ENCODE measurements at places on chromosomes 2 and 18.

- DNase-seq: no peak
These were observed 77.4 kb downstream of the CUL3 start for GRCh38 chr2:224507789-224508188.

DNA sequence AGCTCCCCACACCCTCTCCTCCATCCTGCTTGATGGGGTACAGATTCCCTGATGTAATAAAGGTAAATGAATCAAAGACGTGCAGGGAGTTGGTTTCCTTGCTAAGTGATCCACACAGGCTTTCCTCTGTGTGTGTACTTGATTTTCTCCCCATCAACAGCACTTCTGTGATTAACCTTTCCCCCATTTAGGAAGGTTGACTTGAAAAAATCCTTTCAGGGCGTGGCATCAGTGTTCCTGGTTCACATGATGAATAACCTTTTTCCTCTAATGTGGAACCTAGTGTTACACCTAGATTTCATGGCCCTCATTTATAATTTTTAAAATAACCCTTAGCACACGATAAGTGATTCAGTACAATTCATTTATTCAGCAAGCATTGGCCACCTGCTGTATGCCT lies 115.0 kb downstream of the ICA1L start:
- DNase-seq: no peak

- DNase-seq: no peak
These were observed 181.6 kb downstream of the AFF3 start for GRCh38 chr2:99960790-99961189.

GRCh38 chr2:14621114-14621513 lies 11.4 kb upstream of the LRATD1 start:
- DNase-seq: no peak

- DNase-seq: no peak
These were observed 76.9 kb downstream of the MYO1B start for GRCh38 chr2:191321861-191322662.

GRCh38 chr2:1707771-1708418 lies 36.4 kb downstream of the PXDN start:
- peak; percentile 86 for DNase-seq

- DNase-seq: no peak
These were observed 570.8 kb downstream of the CCDC85A start for GRCh38 chr2:56754627-56755026.

DNA sequence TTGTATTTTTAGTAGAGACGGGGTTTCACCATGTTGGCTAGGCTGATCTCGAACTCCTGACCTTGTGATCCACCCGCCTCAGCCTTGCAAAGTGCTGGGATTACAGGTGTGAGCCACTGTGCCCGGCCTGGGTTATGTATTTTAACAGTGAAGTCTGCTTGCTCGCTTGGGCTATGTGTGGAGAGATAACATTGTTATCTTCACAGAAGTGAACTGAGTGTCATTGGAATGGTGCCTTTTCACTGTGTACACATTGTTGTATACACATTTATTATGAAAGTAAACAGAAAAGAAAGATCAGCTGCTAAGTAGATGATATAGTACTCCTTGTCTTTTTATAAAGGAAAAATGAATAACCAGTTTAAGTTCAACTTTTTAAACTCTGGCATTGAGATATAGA lies 30.4 kb downstream of the RNF138 start:
- DNase-seq: no peak

GRCh38 chr2:58072102-58072501 lies 25.5 kb downstream of the VRK2 start:
- no peak for DNase-seq

DNA sequence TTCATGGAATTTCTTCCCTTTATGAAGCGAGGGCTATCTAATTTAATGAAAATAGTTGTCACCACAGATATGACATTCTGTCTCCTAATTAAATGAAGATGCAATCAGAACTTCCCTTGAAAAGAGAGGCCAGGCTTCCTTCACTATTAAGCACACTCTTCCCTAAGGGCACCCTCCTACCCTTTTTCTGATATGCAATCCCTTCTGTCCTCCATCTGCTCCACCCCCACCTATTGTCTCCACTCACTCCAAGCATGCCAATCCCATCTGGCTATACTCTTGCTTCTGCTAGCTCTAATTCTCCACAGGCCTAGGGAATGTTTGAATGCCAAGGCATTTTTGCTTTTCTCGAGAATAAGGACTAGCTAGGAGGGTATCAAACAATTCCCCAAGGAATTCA lies 818.4 kb upstream of the FSHR start:
- no peak for DNase-seq

DNA sequence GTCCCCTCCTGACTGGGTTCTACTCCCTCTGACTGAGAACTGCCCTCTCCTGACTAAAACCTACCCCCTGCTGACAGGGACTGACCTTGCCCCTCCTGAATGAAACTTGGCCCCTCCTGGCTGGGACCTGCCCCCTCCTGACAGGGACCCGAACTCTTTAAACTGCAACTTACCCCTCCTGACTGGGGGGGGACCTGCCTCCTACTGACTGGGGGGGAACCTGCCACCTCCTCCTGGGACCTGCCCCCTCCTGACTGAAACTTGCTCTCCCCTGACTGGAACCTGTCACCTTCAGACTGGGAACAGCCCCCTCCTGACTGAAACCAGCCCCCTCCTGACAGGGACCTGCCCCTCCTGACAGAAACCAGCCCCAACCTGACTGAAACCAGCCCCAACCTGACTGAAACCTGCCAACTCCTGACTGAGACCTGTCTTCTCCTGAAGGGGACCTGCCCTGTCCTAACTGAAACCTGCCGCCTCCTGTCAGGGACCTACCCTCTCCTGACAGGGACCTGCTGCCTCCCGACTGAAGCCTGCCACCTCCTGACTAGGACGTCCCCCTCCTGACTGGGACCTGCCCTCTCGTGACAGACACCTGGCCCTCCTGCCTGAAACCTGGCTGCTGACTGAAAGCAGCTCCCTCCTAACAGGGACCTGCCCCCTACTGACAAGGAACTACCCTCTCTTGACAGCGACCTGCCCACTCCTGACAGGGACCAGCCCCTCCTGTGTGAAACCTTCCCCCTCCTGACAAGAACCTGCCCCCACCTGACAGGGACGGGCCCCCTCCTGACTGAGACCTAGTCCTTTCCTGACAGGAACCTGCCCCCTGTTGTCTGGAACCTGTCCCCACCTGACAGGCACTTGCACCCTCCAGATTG lies 87.1 kb downstream of the PXDN start:
- DNase-seq: peak; percentile 56

DNA sequence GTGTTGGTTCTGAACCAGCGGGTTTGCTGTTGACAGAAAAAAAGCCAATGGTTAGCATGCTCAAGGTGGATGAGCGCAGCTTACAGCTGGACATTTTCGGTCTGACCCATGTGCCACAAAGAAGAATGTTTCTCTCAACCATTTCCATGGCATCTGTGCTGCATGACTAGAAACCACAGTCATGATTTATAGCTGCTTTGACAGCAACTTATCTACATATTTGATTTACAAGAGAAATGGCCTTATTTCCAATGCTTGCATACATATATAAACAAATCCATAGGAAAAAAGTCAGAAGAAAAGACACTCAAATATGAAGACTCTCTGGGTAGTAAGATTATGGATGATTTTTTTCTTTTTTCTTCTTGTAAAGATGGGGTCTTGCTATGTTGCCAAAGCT lies 98.2 kb downstream of the DYNC1I2 start:
- no peak for DNase-seq

GRCh38 chr2:211270257-211270656 lies 713.9 kb downstream of the CPS1 start:
- DNase-seq: no peak

GRCh38 chr2:203327582-203327900 lies 653 bp upstream of the ABI2 start:
- no peak for DNase-seq

- no peak for DNase-seq
These were observed 193.8 kb upstream of the OSR1 start for GRCh38 chr2:19552270-19552669.

DNA sequence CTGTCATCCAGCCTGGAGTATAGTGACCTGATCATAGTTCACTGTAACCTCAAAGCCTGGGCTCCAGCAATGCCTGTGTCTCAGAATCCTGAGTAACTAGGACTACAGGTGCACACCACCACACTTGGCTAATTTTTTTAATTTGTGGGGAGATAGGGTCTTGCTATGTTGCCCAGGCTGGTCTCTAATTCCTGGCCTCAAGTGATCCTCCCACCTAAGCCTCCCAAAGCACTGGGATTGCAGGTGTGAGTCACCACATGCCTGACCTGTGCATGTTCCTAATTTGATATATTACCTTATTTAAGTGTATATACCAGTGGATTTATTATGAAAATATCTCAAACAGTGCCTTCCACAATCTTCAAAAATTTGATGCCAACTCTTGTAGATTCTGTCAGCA lies 123.6 kb upstream of the XIRP2 start:
- DNase-seq: no peak

- no peak for DNase-seq
These were observed 3.4 kb upstream of the YIPF4 start for GRCh38 chr2:32274289-32274688.

DNA sequence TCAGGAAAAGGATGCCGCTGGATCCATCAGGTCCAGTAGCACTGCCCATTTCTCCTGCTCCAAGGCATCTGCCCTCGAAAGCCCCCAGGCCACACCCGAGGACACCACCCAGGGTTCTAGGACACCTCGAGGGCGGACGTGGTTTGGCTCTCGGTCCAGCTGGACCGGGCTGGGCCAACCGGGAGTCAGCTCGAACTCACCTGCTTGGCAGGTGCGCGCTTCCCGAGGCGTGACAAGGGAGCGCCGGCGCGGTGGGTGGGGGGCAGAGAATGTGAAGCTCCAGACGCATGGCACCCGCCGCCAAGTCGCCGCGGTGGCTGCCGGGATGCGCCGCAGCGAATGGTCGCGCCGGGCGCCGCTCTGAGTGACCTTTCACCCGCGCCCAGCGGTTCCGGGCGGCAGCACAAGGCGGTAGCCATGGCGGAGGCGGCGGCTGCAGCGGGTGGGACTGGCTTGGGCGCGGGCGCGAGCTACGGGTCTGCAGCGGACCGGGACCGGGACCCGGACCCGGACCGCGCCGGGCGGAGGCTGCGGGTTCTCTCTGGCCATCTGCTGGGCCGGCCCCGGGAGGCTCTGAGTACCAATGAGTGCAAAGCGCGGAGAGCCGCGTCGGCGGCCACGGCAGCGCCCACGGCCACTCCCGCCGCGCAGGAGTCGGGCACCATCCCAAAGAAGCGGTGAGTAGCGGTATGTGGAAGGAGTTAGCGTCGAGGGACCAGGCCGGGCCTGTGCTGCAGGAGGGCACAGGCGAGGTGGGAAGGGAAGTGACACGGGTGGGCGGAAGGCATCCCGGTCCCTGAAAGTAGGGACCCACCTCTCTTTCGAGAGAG lies at the start of gene AGPS:
AGPS (plus strand) TSS at position 401 of the 830 bp plus-strand sequence; CDS start at position 418, 17 bp downstream.
- DNase-seq: peak; percentile 80

DNA sequence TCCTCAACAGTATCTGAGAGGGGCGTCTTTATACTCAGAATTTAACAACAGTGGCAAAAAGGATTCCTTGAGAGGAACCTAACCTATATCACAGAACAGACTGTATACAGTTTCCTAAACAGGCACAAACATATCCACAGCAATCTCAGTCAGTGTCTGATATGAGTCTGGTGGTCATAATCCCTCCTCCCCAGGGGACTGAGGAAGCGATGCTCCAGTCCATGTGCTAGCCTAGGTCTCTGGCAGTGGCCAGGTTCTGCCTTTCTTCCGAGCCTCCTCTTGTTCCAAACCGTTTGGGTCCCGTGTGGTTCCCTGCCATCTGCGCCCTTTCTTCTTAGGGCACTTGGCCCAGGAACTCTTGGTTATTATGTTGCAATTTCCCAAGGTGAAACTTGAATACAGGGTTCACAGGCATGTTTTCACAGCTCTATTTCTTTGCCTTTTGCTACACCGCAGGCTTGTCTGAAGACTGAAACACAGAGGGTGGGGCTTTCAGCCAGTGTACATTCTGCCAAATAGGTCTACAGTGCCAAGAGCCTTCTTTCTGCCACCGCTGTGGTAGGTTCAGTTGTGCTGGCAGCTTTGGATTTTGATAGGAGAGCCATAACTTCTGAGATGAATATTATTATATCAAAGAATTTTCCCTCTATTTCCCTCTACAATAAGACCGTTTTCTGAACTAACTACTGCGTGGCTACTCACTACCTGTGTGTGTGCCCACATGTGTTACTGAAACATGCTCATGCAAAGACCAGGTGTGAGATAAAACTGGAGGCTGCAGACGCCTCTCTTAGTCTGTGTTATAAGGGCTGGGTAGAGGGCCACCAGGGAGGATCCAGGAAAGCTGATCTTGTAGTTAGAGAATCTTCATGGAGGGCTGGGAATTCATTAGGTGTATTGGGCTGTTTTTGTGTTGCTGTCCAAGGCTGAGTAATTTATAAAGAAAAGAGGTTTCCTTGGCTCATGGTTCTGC lies 75.0 kb upstream of the HAAO start:
- peak; percentile 38 for DNase-seq

- no peak for DNase-seq
These were observed 4.2 kb upstream of the SIX2 start for GRCh38 chr2:45013229-45014015.

DNA sequence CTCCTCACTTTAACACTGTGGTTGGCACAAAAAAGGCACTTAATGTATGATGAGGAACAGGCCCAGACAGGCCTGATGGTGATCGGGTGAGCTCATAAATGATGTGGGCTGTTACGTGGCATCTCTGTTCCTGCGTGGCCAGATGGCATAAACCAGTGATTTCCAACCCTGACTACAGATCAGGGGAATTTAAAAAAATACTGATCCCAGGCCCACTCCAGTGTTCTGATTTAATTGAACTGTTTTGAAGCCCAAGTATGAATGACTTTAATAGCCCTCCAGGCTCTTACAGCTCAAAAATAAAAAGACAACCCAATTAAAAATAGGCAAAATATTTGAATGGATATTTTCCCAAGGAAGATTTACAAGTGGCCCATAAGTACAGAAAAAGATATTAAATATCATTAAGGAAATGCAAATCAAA lies 48.2 kb downstream of the LIPG start:
- no peak for DNase-seq

- DNase-seq: no peak
These were observed 194.1 kb downstream of the ANAPC1 start for GRCh38 chr2:111689941-111690340.

GRCh38 chr2:74708883-74709282 lies 54.8 kb downstream of the SEMA4F start:
- no peak for DNase-seq

DNA sequence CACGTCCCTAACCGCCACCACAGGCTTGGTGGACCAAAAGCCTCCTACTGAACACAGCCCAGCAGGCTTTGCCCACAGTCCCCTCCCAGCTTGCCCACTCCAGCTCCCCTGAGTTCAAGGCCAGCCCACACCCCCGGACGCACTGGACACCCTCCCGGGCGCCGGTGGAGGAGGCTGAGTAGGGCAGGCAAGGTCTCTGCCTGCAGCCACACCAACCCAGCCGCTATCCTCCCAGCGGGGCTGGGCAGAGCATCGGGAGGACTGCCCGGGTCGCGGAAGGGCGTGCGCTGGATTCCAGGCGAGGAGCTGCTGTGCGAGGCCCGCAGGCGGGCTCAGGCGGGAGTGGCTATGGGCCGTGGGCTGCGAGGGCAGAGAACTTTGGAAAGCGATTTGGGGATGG lies 49.5 kb downstream of the PLEKHB2 start:
- DNase-seq: no peak

DNA sequence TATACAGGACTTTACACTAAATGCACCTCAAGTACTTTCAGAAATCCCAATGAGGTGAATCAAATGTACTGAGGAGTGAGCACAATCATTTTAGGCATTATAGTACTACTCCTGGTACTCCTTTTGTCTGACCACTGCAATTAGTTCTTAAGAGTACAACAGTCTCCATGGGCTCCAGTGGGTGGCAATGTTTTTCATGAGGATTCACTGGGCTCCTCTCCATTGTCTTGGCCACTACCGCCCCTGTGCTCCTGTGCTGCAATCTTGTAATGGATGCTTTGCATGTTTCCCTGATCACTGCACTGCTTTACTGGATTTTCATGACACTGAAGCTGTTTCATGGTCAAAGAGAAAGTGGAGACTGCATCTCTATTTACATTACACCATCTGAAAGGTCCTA lies 268.5 kb upstream of the ZSWIM2 start:
- DNase-seq: no peak

Measured in left forelimb (tissue), 1 donor.